Activated T-cell treated with anti-CD3 and anti-CD28 coated beads, Interleukin-2, amount 50 U/mL, for 24 hours (primary cell): ENCODE measurements at places on chromosomes 6 and 20.

DNA sequence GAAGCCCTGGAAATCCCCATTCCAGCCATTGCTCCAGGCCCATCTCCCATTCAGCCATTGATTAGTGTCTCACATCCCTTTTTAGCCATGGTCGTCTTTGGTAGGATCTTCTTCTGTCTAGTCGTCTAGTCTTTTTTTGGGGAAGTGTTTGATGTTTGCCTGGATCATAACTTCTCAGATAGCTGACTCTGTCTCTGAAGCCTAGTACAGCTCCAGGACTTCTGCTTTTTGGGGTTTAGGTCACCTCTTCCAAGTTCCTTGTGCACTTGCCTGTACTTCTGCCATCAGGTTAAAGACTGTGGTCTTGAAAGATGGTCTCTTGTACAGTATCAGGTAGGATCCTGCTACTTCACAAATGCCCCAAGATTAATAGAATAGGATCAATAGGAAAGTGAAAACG is 553.5 kb downstream of the PKHD1 start:
- no peak overlapping the region for H3K4me3 ChIP-seq
- no peaks in the 10 kb centered on the region for H3K36me3 ChIP-seq
- H3K27ac ChIP-seq = no peak overlapping the region
- no peaks in the 10 kb centered on the region for H3K4me1 ChIP-seq

DNA sequence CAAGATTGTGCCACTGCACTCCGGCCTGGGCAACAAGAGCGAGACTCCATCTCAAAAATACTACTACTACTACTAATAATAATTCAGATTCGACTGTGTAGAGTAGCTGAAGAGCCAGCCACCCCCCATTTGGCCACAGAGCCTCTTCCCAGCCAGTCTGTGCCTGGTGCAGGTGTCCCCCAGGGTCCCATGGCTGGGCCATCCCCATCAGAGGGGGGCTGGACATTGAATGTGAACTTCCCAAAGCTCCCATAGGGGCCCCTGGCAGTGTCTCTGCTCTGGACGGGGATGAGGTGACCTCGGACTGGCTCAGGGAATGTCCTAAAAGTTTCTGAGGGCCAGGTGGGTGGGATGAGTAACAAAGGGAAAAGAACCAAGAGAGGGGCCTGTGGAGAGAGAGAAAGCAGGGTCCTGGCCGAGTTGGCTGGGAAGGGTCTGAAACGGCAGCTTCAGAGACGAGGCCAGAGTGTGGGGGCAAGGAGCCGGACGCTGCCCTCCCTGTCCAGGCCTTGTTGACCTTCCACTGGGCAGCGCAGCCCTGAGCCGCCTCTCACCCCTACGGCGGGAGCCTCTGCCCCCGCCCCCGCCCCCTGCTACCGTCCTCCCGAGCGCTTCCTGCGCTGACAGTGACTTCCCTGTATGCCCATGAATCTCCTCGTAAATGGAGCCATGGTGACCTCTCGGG is 24.9 kb upstream of the PCMTD2 start:
- H3K4me3 ChIP-seq = no peak overlapping the region
- no peaks in the 10 kb centered on the region for H3K36me3 ChIP-seq
- no peak for DNase-seq
- no peak overlapping the region for H3K27ac ChIP-seq

GRCh38 chr20:5551621-5552020 is 198.6 kb upstream of the SHLD1 start:
- peaks cover 84% of the 10 kb centered on the region for H3K36me3 ChIP-seq
- H3K27ac ChIP-seq = peak overlapping the region; percentile 48
- peaks cover 38% of the 10 kb centered on the region for H3K4me1 ChIP-seq
- no peak for DNase-seq
- no peak overlapping the region for H3K4me3 ChIP-seq

DNA sequence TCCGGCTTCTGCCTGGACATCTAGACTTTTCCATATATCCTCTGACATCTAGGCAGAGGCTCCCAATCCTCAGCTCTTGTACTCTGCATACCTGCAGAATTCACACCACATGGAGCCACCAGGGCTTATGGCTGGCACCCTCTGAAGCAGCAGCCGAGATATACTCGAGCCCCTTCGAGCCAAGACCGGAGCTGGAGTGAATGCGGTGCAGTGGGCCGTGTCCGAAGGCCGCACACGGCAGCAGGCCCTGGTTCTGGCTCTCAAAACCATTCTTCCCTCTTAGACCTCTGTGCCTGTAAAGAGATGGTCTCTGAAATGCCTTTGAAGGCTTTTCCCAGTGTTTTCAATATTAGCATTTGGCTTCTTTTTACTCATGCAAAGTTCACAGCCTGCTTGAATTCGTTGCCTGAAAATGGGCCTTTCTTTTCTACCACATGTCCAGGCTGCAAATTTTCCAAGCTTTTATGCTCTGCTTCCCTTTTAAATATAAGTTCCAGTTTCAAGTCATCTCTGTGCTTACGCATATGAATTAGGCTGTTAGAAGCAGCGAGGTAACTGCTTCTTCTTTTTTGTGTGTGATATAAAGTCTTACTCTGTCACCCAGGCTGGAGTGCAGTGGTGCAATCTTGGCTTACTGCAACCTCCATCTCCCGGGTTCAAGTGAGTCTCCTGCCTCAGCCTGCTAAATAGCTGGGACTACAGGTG is 3.8 kb upstream of the SIRPB1 start:
- H3K27ac ChIP-seq = peak overlapping the region; percentile 95
- H3K36me3 ChIP-seq = peaks cover 15% of the 10 kb centered on the region
- DNase-seq = no peak
- peaks cover 95% of the 10 kb centered on the region for H3K4me1 ChIP-seq
- no peak overlapping the region for H3K4me3 ChIP-seq
- no peaks in the 10 kb centered on the region for H3K27me3 ChIP-seq

DNA sequence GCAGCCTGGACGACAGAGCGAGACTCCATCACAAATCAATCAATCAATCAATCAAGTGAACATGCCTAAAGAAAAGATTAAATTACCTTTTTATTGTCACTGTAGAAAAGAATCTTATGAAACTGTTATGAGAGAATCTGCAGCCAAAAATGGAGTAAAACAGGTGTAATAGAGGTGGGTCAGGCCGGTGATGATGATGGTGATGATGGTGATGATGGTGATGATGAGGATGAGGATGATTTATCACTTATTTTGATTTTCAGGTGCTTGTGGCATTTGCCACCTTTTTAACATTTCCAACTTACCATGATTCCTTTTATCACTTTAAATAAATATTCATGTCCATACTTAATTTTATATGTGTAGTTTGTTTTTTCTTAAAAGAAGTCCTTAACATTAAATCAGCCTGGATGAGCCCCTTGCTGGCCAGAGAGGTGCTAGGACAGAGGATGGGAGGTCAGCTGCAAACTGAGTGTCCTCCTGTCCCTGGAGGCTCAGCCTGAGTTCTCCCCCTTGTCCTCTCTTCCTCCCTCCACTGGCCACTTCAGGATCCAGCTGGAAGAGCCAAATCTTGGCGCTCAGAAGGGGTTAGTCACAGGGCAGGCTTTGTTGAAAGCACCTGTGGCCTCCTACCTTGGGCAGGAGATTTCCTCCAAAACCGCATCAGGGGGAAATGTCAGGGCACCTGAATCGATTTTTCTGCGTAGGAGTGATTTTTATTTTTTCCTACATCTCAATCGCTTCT is 32.6 kb downstream of the SLC2A10 start:
- no peaks in the 10 kb centered on the region for H3K4me1 ChIP-seq
- H3K27me3 ChIP-seq = peaks cover 71% of the 10 kb centered on the region
- no peak for DNase-seq
- H3K36me3 ChIP-seq = no peaks in the 10 kb centered on the region
- no peak overlapping the region for H3K27ac ChIP-seq

DNA sequence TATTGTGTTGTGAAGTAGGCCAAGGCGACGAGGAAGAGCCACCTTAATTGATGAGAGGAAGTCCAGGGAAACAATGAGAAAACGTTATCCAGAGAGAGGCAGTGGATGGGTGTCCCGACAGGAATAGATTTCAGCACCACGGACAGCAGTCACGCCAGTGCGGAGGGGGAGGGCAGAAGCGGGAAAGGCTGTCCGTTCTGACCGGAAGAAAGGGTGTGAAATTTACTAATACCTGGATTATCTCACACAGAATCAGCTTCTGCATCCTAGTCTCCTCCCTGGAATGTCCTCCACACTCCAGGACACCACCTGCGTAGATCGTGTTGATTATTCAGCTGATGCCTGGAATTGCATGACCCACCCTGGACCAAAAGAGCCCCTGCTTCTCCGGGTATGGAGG is 7.4 kb upstream of the BPIFA3 start:
- H3K4me3 ChIP-seq = no peak overlapping the region
- H3K4me1 ChIP-seq = peaks cover 4% of the 10 kb centered on the region
- H3K27me3 ChIP-seq = peaks cover 66% of the 10 kb centered on the region
- H3K36me3 ChIP-seq = no peaks in the 10 kb centered on the region

- no peaks in the 10 kb centered on the region for H3K36me3 ChIP-seq
- DNase-seq = no peak
- H3K27me3 ChIP-seq = peaks cover 15% of the 10 kb centered on the region
These were observed 14.8 kb upstream of the LPA start for GRCh38 chr6:160678744-160679401.

DNA sequence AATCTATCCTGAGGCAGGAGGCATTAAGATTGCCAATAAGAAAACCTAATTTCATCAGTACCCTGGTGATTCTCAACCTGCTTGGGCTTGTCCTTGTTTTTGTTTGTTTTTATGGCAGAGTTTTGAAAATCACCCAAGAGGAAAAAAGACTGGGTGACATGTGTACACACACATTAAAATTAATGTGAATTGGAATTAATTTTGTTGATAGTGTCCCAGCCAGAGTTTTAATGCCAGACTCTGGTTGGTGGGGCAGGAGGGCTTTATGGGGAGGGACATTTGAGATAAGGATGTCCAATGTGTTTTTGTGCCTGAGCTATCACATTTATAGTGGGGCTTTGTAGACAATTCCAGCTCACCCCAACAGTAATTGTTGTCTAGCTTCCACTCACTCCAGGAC is 184.6 kb downstream of the ID4 start:
- peaks cover 19% of the 10 kb centered on the region for H3K4me1 ChIP-seq
- DNase-seq = no peak
- H3K27me3 ChIP-seq = peaks cover 42% of the 10 kb centered on the region
- H3K4me3 ChIP-seq = no peak overlapping the region
- H3K36me3 ChIP-seq = no peaks in the 10 kb centered on the region

DNA sequence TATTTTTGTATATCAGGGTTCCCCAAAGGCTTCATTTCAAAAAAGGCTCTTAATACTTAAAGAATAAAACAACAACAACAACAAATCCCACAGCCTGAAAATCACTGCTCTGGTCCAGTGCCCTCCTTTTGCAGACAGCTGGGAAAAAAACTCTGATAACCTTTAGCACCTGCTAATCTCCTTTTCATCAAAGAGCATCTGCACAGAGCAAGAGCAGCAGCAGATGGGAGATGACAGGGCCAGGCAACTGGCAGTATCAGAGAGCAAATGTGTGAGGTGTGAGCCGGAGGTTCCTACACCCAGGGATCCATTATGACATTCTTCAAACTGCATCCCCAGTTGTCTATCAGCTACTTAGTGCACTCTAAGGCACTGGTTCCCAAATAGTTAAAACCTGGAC is 25.7 kb downstream of the TTI1 start:
- peaks cover 31% of the 10 kb centered on the region for H3K4me1 ChIP-seq
- no peak for DNase-seq
- peak overlapping the region; percentile 20 for H3K27ac ChIP-seq
- no peaks in the 10 kb centered on the region for H3K27me3 ChIP-seq
- H3K4me3 ChIP-seq = no peak overlapping the region
- peaks cover 93% of the 10 kb centered on the region for H3K36me3 ChIP-seq

- H3K27me3 ChIP-seq = no peaks in the 10 kb centered on the region
- no peak overlapping the region for H3K4me3 ChIP-seq
- no peak overlapping the region for H3K27ac ChIP-seq
These were observed 309.8 kb upstream of the SGK1 start for GRCh38 chr6:134627707-134628106.

DNA sequence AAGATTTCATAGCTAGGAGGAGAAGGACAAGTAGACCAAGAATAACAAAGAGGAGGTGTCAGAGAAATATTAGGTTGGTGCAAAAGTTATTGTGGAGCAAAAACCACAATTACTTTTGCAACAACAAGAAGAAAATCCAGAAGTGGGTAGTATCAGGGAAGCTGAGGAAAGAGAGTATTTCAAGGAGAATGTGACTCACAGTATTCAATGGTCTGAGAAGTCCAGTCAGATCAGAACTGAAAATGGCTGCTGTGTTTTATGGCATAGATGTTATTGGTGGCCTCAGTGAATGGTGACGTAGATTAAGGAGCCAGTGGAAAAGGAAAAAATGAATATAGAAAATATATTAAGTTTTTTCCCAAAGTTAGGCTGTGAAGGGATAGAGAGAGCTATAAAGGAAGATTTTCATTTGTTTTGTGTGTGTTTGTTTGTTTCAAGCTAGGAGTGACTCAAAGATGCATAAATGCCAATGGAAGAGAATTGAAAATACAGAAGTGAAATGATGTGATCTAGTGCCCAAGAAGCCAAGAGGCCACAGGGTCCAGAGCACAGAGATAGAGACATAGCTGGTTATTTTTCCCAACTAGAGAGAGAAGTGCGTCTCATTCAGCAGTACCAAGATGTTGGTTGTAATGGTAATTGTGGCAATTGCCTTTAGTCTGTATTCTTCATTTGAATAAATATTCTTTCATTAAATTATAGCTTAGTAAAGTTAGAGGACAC is 112.8 kb downstream of the ADTRP start:
- no peaks in the 10 kb centered on the region for H3K36me3 ChIP-seq
- H3K4me1 ChIP-seq = peaks cover 11% of the 10 kb centered on the region
- no peak overlapping the region for H3K4me3 ChIP-seq
- peaks cover 39% of the 10 kb centered on the region for H3K27me3 ChIP-seq

- no peak overlapping the region for H3K4me3 ChIP-seq
- H3K27ac ChIP-seq = no peak overlapping the region
- H3K27me3 ChIP-seq = peaks cover 9% of the 10 kb centered on the region
- no peaks in the 10 kb centered on the region for H3K36me3 ChIP-seq
- H3K4me1 ChIP-seq = peaks cover 10% of the 10 kb centered on the region
- DNase-seq = no peak
These were observed 9.9 kb upstream of the SLC17A3 start for GRCh38 chr6:25883991-25884390.

GRCh38 chr6:36335465-36336207 is 1.1 kb downstream of the BNIP5 start:
- no peak overlapping the region for H3K4me3 ChIP-seq
- DNase-seq = no peak
- no peak overlapping the region for H3K27ac ChIP-seq
- peaks cover 47% of the 10 kb centered on the region for H3K27me3 ChIP-seq

- no peaks in the 10 kb centered on the region for H3K36me3 ChIP-seq
- DNase-seq = no peak
- no peak overlapping the region for H3K4me3 ChIP-seq
- H3K27me3 ChIP-seq = no peaks in the 10 kb centered on the region
- H3K27ac ChIP-seq = no peak overlapping the region
These were observed 554.3 kb downstream of the EPHA7 start for GRCh38 chr6:92864966-92865555.

GRCh38 chr6:36698871-36699271 is 1.2 kb downstream of the RAB44 start:
- H3K36me3 ChIP-seq = no peaks in the 10 kb centered on the region
- H3K27ac ChIP-seq = no peak overlapping the region
- no peak for DNase-seq
- H3K27me3 ChIP-seq = no peaks in the 10 kb centered on the region

- H3K27ac ChIP-seq = no peak overlapping the region
- H3K36me3 ChIP-seq = no peaks in the 10 kb centered on the region
- peaks cover 66% of the 10 kb centered on the region for H3K4me1 ChIP-seq
- peaks cover 98% of the 10 kb centered on the region for H3K27me3 ChIP-seq
- H3K4me3 ChIP-seq = no peak overlapping the region
- no peak for DNase-seq
These were observed 3.9 kb downstream of the OLIG3 start for GRCh38 chr6:137490006-137490905.
